ENCODE measurements at places on chromosomes 5 and 9.
A peak's percentile ranks its signal among the peaks of the same experiment; 100 is the strongest.

DNA sequence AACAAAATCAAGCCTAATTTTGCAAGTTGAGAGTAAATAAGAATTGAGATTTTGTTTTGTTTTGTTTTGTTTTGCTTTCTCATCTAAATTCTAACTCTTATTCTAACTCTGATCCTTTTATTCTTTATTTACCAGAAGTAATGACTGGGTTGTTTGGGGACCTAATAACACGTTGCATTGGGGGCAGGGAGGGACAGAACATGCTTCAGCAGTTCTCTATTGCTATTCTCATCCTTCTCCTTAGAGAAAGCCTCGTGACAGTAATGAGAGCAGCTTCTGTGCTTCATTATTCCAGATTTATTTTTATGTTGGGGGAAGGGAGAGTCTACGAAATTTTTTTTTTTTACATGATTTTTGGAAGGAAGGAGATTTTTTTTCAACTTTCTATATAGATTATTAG is 21.1 kb downstream of the CPEB4 start:
- DNase-seq = no peak

DNA sequence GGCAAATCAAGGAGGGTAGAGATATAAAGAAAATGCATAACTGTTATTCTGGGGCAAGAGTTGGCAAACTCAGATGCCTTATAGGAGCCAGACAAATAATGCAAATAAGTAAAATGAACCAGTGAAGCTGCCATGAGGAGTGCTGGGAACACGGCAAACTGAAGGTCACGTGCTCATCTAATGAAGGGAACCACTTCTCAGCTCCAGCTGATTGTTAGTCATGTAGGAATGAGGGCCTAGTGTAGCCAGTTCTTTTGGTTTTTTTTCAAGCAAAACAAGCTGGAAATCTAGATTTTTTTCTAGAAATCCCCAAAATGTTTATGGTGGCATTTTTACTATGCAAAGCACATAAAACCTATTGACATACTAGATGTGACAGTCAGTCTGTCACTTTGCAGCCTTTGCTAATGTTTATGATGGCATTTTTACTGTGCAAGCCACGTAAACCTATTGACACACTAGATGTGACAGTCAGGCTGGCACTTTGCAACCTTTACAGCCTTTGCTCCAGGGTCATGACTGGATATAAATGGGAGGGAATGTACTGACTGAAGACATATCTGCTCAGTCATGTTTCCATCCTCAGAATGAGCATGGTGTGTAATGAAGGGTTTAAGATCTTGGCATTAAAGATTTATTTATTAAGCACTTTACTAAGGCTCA is 39.4 kb downstream of the RUSC2 start:
- DNase-seq = no peak

DNA sequence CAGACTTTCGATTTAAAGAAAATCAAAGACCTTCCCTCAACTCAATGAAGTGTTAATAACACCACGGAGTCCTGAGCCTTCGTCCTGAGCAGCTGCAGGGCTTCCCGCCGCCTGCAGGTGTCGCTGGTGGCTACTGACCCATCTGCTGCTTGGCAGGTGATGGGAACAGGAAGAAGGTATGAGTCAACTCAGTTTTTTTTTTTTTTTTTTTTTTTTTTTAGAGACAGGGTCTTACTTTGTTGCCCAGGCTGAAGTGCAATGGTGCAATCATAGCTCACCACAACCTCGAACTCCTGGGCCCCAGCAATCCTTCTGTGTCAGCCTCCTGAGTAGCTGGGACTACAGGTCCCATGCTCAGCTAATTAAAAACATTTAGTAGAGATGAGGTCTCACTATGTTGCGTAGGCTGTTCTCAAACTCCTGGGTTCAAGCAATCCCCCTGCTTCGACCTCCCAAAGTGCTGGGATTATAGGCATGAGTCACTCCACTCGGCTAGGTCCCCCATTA is 185.7 kb upstream of the IL12B start:
- DNase-seq = peak; percentile 71

- DNase-seq = no peak
Measured at GRCh38 chr5:151332857-151333256, 14.5 kb downstream of the SLC36A2 start.

GRCh38 chr5:142304013-142304701 is 20.7 kb downstream of the SPRY4 start:
- no peak for DNase-seq

- DNase-seq = no peak
Measured at GRCh38 chr9:134171316-134172197, 7.2 kb upstream of the RNU6ATAC start.

DNA sequence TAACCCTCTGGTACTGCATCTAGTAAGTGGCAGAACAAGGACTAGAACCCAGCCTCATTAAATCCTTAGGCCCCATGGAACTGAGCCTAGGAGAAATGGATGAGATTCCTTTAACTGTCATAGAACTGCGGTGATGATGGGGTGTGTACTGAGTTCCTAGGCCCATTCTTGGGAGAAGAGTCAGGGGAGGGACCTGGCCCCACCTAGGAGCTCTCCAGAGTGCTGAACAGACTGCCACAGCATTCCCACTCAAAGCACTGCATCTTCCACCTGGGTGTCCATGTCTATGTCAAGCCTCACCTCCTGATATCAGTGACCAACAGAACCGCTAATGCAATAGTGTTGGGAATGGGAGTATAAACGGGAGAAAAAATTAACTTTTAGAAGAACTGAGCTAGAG is 36.6 kb downstream of the TTLL11 start:
- DNase-seq = peak; percentile 67

- no peak for DNase-seq
Measured at GRCh38 chr9:133821601-133822429, 83.7 kb upstream of the SARDH start.

DNA sequence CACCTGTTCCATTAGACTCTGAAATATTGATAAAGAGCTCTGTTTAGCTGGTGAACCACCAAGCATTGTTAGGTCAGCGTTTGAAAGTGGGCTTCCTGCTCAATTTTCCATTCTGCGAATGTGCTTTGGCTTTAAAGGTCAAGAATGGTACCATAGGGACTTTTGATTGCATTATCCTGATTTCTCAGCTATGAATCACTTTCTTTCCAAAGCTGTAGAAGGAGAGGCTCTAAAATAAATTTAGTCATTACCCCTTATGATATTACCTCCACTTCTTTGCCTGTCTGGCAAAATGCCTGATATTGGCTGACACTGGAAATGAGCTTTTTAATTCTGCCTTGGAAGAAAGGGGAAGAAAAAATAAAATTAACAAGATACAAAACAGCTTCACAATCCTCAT is 237.2 kb upstream of the CTNND2 start:
- DNase-seq = no peak

- no peak for DNase-seq
Measured at GRCh38 chr5:44278469-44278868, 110.8 kb downstream of the FGF10 start.

DNA sequence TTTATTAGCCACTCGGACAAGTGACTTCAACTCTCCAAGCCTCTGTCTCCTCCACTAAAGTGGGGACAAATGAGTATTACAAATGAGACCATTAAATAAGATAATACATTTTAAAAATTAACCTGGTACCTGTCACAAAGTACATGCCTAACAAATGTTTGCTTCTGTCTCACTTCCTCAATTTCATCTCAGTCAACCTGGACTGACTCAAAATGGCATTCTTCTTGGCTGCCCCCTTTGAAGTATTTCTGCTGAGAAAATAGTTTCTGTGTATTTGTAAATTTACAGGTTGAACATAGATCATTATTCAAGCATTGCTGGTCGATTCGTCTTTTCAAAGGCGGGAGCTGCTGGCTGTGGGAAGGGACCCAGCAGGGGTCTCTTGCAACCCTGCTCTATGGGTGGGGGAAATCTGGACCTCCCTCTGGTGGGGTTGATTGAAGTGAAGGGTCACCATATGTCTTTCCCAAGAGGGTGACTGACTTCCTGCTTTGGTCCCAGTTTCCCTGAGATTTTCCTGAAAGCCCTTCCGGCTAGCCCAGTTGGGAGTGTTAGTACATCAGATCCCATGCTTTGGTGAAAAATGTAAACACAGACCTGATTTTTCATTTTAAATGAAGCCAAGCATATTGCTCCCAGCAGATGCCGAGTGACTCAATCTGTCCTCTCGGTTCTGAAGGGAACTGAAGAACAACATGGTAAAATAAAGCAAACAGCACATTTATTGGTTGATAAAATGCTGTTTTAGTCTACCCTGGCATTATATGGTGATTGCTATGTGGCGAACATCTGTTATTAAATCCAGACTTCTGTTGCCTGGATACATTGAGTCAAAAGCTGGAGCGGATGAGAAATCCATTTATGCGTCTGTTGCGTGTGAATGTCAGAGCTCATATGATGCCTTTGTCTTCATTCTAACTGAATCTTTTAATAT is 73.0 kb downstream of the KCNIP1 start:
- DNase-seq = no peak

- DNase-seq = no peak
Measured at GRCh38 chr9:111316796-111317195, 13.2 kb downstream of the OR2K2 start.

GRCh38 chr5:116532762-116533525 is 41.7 kb downstream of the SEMA6A start:
- DNase-seq = no peak

GRCh38 chr5:109573766-109574165 is 116.0 kb upstream of the MAN2A1 start:
- no peak for DNase-seq

DNA sequence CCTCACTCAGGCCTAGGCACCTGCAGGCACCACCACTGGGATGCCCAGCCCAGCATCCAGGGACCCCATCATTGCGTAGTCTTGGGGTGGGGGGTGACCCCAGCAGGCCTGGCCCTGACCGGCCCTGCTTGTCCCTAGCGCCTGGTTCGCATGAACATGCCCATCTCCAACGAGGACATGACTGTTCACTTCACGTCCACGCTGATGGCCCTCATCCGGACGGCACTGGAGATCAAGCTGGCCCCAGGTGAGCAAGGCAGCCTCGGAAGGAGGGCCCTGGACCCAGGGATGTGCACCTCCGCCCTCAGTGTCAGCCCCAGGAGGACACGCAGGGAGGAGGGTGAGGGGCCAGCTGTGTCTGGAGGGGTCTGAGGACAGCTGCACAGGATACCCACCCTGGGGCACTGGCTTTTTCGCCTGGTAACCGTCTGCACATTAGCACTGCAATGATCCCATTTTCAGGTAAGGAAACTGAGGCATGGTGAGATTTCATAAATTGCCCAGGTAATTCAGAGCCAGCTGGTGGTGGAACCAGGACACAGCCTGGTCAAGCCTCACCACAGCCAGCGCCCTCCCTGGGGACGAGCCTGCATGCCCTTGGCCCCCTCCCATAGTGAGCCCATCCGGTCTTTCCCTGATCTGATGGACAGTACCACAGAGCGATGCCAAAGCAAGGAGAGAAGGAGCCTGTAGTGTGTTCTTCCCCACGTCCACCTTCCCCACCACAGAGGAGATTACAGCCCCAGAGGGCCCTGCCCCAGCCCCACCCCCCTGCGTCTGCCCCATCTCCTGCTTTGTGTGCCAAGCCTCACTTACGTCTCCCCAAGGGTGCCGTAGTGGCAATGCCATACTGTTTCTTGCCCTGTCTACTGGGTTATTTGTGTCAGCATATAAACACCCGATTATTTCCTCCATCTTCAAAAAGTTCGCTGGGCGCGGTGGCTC is 228.3 kb downstream of the CACNA1B start:
- no peak for DNase-seq
